Left renal pelvis (tissue), 4 donors: ENCODE measurements at places on chromosomes 12 and 14.

- peak; percentile 44 for DNase-seq
Measured at GRCh38 chr14:102928412-102929240, 6.2 kb downstream of the AMN start.

GRCh38 chr12:95212586-95212985 is 4.7 kb downstream of the FGD6 start:
- no peak for DNase-seq

DNA sequence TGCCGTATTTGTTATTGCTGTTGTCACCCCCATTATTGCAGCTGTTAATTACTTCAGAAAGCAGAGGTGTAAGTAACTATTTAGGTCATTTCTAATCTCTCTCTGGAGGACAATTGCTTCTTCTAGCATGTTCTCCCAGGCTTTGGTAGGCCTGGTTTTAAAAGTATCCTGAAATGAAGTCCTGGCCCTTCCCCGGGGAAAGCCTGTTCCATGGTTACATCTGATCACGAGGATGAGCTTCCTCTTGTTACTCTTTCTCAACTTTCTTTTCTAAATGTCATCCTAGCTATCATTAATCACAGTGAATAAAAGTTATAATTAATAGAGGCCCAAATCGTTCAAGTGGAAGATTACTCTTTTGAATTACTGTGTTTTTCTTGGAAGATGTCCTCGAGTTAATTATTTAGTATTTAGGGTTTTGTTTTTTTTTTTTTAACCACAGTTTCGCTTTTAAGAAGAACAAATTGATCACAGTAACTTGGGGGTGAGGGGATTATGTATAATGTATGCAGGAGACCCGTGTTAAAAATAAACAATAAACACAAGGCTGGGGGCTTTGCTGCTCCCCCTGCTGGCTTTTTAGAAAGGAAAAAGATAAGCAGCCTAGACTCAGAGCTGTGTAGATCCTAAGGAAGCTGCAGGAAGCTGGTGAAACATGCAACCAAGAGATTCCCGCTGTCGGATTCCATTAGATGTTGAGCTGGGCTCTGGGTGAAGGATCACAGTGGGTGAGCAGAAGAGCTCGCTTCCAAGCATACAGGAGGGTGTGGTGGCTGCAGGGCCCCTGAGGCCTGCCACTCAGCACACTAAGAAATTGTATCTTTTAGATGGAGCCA is 420.1 kb downstream of the FUT8 start:
- DNase-seq = no peak

GRCh38 chr14:65290830-65291229 is 121.7 kb upstream of the FUT8 start:
- no peak for DNase-seq
